PC-3 (cell line): ENCODE measurements at places on chromosomes 2 and 18.

GRCh38 chr2:108377401-108377800 lies 353 bp upstream of the SULT1C4 start:
- no peak for DNase-seq
- no peaks in the 10 kb centered on the region for H3K36me3 ChIP-seq
- H3K4me3 ChIP-seq, result no peak overlapping the region
- H3K27ac ChIP-seq, result no peak overlapping the region
- 0 out of 2 replicates have a peak, but pooled peaks cover 4% of the 10 kb centered on the region for H3K4me1 ChIP-seq

DNA sequence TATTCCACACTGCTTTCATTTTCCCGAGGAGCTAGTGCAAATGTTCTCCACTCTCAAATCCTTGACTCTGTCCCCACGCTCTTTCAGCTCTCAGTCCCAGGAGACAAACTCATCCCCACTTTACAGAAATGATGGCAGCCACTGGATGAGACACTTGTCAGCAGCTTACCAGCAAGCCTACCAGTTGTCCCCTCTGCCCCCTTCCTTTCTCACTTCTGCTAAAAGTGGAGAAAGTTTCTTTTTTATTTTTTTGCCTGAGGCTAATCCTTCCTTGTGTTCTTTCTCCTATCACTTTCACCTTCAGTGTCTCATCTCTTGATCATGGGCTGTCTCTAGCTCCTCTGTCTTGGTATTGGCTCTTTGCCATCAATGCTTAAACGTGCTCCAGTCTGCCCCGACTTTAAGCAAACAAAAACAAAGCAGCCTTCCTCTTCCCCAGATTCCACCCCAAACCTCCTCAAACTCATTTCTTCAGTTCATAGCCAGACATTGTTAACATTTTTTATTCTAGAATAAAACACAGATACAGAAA lies 64.5 kb downstream of the TTC32 start:
- H3K27ac ChIP-seq, result no peak overlapping the region
- H3K4me3 ChIP-seq, result no peak overlapping the region
- H3K4me1 ChIP-seq, result no peaks in the 10 kb centered on the region
- H3K36me3 ChIP-seq, result no peaks in the 10 kb centered on the region

DNA sequence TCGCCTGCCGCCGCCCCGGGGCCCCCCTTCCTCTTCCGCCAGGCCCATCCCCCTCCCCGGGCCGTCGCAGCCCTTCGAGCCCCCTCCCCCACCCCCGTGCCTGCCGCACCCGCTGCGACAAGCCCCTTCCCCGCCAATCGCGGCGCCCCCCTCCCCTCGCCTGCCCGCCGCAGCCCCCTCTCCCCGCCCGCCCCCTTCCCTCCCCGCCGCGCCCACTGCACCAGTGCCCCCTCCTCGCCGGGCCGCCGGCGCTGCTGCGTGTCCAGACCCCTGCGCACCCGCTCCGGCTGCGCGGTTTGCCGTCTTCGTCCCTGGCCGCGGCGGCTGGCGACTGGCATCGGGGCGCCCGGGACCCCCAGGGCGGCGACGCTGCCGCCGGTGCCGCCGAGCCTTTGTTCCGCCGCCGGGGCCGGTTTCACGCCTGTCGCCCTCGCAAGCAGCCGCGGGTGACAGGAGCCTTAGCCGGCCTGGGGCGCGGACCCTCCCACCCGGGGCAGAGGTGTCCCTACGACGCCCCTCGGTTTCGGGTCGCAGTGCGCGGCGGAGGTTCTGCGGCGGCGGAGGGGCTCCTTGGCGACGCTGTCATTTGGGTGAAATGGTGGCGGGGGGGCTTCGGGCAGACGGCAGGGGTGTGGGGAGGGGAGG lies 18.1 kb downstream of the GPC1 start:
- H3K4me1 ChIP-seq, result no peaks in the 10 kb centered on the region; the same call in 1 of the 2 replicates
- no peak for DNase-seq
- no peaks in the 10 kb centered on the region for H3K36me3 ChIP-seq
- no peak overlapping the region for H3K27ac ChIP-seq

DNA sequence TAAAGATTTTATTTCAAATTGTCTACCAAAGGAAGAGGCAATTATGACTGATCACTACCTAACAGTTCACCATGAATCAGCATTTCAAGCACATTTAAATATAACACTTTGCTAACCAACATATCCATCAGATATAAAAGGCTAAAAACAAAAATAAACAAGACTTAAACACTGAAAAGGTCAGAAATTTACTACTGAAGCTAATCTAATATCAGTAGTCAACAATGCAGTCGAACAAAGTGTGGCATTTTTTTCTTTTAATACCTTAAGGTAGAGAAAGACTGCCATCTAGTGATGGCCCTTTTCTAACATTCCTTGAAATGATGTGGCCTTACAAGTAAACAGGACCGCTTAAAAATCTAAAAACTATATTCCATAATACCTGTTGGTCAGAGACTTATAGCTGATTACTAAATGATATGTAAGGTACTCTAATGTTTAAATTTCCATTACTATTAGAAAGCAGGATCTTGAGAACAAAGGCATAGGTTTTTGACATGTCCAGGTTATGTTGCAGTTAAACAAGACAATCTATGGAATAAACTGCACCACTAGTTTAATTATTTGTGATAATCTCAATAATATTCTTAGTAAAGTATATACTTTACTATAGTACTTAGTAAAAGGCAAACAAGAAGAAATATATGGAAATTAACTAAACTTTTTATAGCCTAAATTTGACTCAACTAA lies 80.0 kb downstream of the EXOC6B start:
- no peak overlapping the region for H3K4me3 ChIP-seq
- peak; percentile 85 for DNase-seq
- no peaks in the 10 kb centered on the region for H3K36me3 ChIP-seq

- no peak for DNase-seq
- no peak overlapping the region for H3K27ac ChIP-seq
- no peak overlapping the region for H3K4me3 ChIP-seq
Observed at GRCh38 chr2:42961961-42962360, 169.6 kb upstream of the HAAO start.

DNA sequence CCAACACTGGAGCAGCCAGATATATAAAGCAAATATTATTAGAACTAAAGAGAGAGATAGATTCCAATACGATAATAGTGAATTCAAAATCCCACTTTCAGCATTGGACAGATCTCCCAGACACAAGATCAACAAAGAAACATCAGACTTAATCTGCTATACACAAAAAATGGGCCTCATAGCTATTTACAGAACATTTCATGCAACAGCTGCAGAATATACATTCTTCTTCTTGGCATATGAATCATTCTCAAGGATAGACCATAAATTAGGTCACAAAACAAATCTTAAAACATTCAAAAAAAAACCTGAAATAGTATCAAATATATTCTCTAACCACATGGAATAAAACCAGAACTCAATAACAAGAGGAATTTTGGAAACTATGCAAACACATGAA lies 23.8 kb upstream of the BAZ2B start:
- DNase-seq, result peak; percentile 2
- H3K4me1 ChIP-seq, result no peaks in the 10 kb centered on the region; the same call in 1 of the 2 replicates

DNA sequence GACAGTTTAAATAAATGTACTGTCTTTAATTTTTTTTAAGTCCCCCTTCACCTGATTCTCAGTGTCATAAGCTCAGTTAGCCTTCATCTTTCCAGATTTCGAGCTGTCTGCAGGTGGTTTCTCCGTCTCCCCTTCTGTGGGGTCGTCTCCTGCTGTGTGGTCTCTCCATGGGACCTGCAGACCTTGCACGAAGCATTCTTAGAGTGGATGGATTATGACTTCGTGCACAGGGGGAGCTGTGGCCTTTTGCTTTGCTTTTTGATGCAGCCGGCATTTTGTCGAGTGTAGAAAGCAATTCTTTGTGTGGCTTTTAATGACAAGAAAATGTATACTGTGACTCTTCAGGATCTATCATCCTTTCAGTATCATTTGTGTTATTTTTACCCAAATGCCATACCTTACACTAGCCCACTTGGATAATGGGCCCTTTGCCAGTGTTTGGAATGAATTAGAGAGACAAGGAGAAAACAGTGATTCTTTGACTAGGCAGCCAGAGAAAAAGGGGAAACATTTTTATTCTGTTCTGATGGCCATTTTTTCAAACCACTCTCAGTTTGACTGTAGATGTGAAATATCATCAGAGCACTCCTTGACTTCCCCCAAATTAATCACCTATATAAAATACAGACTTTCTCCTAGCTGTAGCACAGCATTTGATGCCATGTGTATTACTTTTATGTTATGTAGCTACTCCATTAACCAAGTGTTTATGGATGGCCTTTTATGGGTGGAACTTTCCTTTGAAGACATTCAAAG lies 54.3 kb downstream of the ITGA6 start:
- no peaks in the 10 kb centered on the region for H3K27me3 ChIP-seq
- H3K36me3 ChIP-seq, result peaks cover 52% of the 10 kb centered on the region
- no peak overlapping the region for H3K4me3 ChIP-seq
- H3K4me1 ChIP-seq, result no peaks in the 10 kb centered on the region
- H3K27ac ChIP-seq, result no peak overlapping the region
- no peak for DNase-seq

DNA sequence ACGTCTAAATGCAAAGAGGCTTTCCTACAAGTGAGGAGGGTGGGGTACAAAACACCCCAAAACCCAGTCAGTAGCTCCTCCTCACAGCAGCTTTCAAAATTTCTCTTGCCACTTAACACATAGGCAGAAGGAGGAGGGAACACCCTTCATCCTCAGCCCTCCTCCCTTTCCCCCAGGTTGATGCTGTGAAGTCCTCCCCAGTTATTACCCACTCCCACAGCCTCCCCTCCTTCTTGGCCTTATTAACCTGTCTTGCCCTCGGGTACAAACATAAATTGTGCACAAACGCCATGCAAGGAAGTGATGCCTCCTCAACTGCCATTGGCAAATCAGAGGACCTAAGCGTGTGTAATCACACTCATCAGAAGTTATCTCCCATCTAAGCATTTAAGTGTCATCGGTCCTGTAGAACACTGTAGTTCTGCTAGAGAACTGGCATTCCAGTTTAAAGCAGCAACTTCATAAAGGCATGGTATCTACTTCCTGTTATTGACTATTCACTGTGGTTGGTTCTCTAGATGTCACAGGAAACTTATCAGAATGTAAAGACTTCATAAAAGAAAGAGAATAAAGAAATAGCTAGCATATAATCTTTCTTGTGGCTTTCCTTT lies at the start of gene DSC1:
Gene DSC1 (minus strand): TSS at position 32 of the 611 bp plus-strand sequence. CDS start 262 bp downstream, outside the sequence.
- H3K27me3 ChIP-seq, result no peaks in the 10 kb centered on the region
- no peaks in the 10 kb centered on the region for H3K4me1 ChIP-seq
- no peak within 1 kb of the TSS for H3K4me3 ChIP-seq
- DNase-seq, result no peak
- H3K36me3 ChIP-seq, result no peaks in the 10 kb centered on the region

GRCh38 chr2:16614314-16614860 lies 51.2 kb downstream of the CYRIA start:
- no peaks in the 10 kb centered on the region for H3K4me1 ChIP-seq
- H3K27ac ChIP-seq, result no peak overlapping the region
- DNase-seq, result no peak
- peaks cover 6% of the 10 kb centered on the region; the same call in 1 of the 2 replicates for H3K27me3 ChIP-seq

- H3K27ac ChIP-seq, result no peak overlapping the region
- H3K27me3 ChIP-seq, result no peaks in the 10 kb centered on the region
- no peaks in the 10 kb centered on the region for H3K4me1 ChIP-seq
- no peak for DNase-seq
Observed at GRCh38 chr18:11826836-11827235, 24.4 kb upstream of the CHMP1B start.

- no peaks in the 10 kb centered on the region for H3K36me3 ChIP-seq
- H3K27me3 ChIP-seq, result peaks cover 26% of the 10 kb centered on the region; the same call in 1 of the 2 replicates
- H3K4me3 ChIP-seq, result no peak overlapping the region
- no peaks in the 10 kb centered on the region for H3K4me1 ChIP-seq
Observed at GRCh38 chr2:240290432-240291336, 144.8 kb upstream of the GPC1 start.

DNA sequence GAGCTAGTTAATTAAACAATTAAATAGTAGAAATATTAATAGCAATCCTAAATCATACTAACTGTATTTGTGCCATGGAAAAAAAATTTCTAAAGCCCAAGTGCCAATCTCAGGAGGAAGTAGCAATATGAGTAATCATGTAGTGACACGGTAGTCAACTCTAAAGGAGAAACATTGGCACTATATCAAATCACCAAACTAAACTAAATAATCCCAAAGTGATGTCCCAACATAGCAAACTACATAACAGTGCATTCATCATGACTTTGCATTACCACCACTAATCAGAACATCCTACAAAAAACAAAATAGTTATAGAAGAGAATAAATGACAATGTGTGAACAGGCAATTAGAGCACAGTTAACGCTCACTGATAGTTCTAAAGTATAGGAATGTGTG lies 195.1 kb downstream of the EXOC6B start:
- no peaks in the 10 kb centered on the region for H3K36me3 ChIP-seq
- no peak overlapping the region for H3K4me3 ChIP-seq
- DNase-seq, result peak; percentile 39
- H3K27me3 ChIP-seq, result no peaks in the 10 kb centered on the region
- peaks cover 10% of the 10 kb centered on the region for H3K4me1 ChIP-seq

- peak; percentile 50 for DNase-seq
- no peak overlapping the region for H3K4me3 ChIP-seq
- no peaks in the 10 kb centered on the region for H3K4me1 ChIP-seq
Observed at GRCh38 chr18:21997207-21998143, 171.9 kb upstream of the GATA6 start.

- peaks cover 74% of the 10 kb centered on the region for H3K27me3 ChIP-seq
- DNase-seq, result no peak
- H3K27ac ChIP-seq, result no peak overlapping the region
- H3K4me3 ChIP-seq, result no peak overlapping the region
- H3K4me1 ChIP-seq, result no peaks in the 10 kb centered on the region
- no peaks in the 10 kb centered on the region for H3K36me3 ChIP-seq
Observed at GRCh38 chr2:203973000-203973399, 36.4 kb downstream of the ICOS start.

- no peak overlapping the region for H3K4me3 ChIP-seq
Observed at GRCh38 chr18:57094175-57094574, 52.7 kb upstream of the BOD1L2 start.

DNA sequence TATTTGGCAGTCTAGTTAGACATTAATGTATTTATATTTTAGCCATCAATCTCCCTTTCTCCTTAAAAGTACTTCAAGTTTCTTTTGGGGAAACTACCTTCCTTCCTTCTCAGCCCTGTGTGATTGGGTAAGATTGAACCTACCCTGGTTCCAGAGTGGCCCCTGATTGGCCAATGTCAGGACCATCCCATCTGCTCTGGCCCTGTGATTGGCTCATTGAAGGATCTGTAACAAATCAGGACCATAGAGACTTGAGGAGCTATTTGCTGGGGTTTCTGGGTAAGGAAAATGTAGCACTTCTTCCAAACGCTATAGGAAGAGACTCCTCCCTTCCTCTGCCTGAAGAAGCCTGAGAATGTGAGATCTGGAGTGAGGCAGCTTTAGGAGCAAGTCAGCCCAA lies 59.3 kb downstream of the AQP4 start:
- H3K36me3 ChIP-seq, result no peaks in the 10 kb centered on the region
- no peaks in the 10 kb centered on the region for H3K4me1 ChIP-seq
- 0 out of 2 replicates have a peak, but pooled peaks cover 6% of the 10 kb centered on the region for H3K27me3 ChIP-seq

- H3K4me3 ChIP-seq, result no peak overlapping the region
- H3K27ac ChIP-seq, result no peak overlapping the region
- no peaks in the 10 kb centered on the region for H3K36me3 ChIP-seq
- H3K4me1 ChIP-seq, result no peaks in the 10 kb centered on the region
Observed at GRCh38 chr2:136057023-136057801, 60.7 kb downstream of the CXCR4 start.
